PC-3 (cell line): ENCODE measurements at places on chromosomes 4 and X.

- no peaks in the 10 kb centered on the region for H3K27me3 ChIP-seq
- no peak overlapping the region for H3K4me3 ChIP-seq
- no peak for DNase-seq
- no peaks in the 10 kb centered on the region for H3K4me1 ChIP-seq
These were observed 61.3 kb downstream of the CENPC start for GRCh38 chr4:67483868-67484602.

DNA sequence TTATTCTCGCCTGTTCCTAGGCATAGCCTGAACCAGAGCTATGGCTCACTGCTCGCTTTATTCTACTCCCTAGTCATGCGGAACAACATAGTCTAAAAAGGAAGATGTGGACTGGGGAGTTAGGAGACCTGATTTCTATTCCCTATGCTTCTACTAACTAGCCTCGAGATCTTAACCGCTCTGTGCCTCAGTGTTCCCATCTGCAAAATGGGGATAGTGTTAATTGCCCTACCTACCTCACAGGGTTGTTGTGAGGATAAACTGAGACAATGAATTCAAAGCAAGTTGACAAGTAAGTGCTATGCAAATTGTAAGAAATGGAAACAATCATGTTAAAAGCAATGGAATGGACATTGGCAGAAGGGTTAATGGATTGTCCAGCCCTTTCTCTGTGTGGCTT, 102.1 kb downstream of the AKAP4 start:
- no peaks in the 10 kb centered on the region for H3K36me3 ChIP-seq
- no peak for DNase-seq
- H3K4me3 ChIP-seq: no peak overlapping the region
- no peaks in the 10 kb centered on the region for H3K27me3 ChIP-seq
- no peak overlapping the region for H3K27ac ChIP-seq

DNA sequence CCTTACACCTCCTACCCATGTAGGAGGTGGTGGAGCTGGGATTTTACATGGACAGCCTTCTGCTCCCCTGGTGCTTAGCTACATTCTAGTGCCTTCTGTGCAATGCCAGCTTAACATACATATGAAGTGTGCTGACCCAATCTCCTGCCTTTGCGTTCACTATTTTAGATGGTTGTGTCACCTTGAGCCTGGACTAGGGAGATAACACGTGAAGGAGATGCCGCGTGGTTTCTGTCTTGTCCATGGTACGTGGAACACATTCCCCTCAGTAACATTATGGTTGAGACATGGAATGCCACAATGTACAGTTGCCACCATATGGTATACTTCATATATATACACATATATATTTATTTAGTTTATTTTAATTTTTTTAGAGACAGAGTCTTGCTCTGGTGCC, 54.0 kb downstream of the TBL1X start:
- H3K4me3 ChIP-seq: no peak overlapping the region
- no peaks in the 10 kb centered on the region; the same call in 1 of the 2 replicates for H3K36me3 ChIP-seq
- H3K27me3 ChIP-seq: no peaks in the 10 kb centered on the region
- DNase-seq: no peak
- H3K27ac ChIP-seq: no peak overlapping the region
- H3K4me1 ChIP-seq: no peaks in the 10 kb centered on the region

DNA sequence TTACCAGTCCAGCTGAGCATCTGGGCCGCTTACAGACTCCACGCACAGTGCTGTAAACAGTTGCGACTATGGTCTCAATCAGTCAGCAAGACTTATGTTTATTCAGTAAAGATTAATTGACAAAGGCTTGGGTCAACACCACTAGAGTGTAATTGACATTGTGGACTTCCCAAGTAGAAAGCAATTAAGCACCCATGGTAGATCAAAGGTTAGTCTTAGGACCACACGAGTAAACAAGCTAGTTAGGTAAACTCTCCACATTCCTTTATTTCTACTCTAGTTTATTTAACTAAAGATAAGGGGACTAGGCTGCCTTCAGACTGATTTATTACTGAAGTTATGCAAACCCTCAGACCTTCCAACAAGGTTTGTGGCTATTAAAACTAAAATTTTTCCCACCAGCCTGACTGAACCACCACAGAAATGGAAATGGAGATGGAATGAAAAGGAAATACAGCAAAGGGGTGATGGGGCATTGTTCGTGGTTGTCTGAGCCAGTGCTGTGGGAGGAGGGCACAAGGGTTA, 44.2 kb downstream of the MTHFD2L start:
- H3K36me3 ChIP-seq: no peaks in the 10 kb centered on the region
- no peak overlapping the region for H3K4me3 ChIP-seq
- H3K4me1 ChIP-seq: peaks cover 10% of the 10 kb centered on the region
- DNase-seq: no peak
- H3K27me3 ChIP-seq: no peaks in the 10 kb centered on the region

GRCh38 chr4:137621056-137621455, 88.8 kb upstream of the PCDH18 start:
- H3K27me3 ChIP-seq: no peaks in the 10 kb centered on the region
- no peaks in the 10 kb centered on the region for H3K36me3 ChIP-seq

GRCh38 chrX:101417981-101418841, 10.2 kb downstream of the HNRNPH2 start:
- no peaks in the 10 kb centered on the region for H3K36me3 ChIP-seq
- H3K27ac ChIP-seq: no peak overlapping the region
- no peaks in the 10 kb centered on the region for H3K4me1 ChIP-seq

DNA sequence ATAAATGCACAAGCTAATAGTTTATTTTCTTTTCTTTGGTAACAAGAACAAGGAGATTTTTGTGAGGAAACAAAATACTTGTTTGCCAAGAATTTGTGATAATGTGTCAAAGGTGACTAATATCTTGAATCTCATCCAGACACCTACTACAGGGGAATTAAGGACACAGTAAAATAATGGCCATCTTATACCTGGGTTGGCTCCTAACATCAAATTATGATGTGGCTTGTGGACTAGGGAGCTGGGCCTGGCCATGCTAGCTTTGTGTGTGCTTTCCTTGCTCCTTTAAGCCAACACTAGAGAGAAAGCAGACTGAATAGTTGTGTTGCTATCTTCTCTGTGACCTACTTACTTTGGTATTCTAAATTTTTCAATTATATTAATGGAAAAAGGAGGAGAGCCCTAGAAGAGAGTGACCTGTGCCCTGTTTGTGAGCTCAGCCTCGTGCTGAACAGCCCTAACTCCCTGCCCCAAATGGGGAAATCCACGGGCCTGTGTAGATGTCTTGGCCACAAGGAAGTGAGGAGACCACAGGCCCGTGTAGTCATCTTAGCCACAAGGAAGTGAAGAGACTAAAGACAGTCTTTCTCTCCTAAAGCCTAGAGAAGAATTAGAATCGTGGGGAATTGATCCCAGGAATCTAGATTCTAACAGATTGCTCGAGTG, 23.3 kb downstream of the ARHGAP24 start:
- DNase-seq: peak; percentile 73
- H3K27ac ChIP-seq: peak overlapping the region; percentile 78
- peaks cover 40% of the 10 kb centered on the region for H3K4me1 ChIP-seq
- no peaks in the 10 kb centered on the region for H3K27me3 ChIP-seq

DNA sequence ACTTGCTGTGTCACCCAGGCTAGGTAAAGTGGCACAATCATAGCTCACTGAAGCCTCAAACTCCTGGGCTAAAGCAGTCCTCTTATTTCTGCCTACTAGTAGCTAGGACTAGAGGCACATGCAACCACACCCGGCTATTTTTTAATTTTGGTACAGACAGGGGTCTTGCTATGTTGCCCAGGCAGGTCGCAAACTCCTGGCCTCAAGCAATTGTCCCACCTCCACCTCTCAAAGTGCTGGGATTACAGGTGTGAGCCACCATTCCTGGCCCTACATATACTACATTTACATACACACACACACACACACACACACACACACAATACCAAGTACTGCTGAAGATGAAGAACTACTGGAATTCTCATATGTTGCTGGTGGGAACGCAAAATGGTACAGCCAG, 26.9 kb downstream of the SMIM31 start:
- H3K4me1 ChIP-seq: no peaks in the 10 kb centered on the region
- H3K4me3 ChIP-seq: no peak overlapping the region
- no peaks in the 10 kb centered on the region for H3K36me3 ChIP-seq
- no peak for DNase-seq
- H3K27me3 ChIP-seq: no peaks in the 10 kb centered on the region

DNA sequence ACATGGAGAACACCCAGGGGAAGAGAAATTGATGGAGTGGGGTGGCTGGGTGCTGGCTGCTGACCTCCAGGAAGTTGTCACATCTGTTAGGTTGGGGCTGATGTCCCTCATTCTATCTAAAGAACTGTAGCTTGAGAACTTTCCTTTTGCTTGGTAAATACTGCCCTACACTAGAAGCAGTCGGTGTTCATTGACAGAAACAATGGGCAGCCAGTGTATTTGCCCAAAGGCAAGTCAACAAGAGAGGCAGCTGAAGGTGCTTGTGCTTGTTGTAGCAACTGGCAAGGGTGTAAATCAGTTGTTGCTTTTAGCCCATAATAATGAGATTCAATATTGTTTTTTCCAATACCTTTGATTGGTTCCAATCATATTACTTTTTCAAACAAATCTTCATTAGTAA, 956 bp downstream of the TMEM154 start:
- no peak for DNase-seq
- no peaks in the 10 kb centered on the region for H3K27me3 ChIP-seq
- no peak overlapping the region for H3K27ac ChIP-seq
- H3K4me1 ChIP-seq: peaks cover 36% of the 10 kb centered on the region

- no peak overlapping the region for H3K4me3 ChIP-seq
- no peaks in the 10 kb centered on the region for H3K36me3 ChIP-seq
- H3K27me3 ChIP-seq: no peaks in the 10 kb centered on the region
- H3K4me1 ChIP-seq: no peaks in the 10 kb centered on the region
- peak; percentile 10 for DNase-seq
These were observed 152.7 kb downstream of the C4orf33 start for GRCh38 chr4:129248621-129249020.

- 0 out of 2 replicates have a peak, but pooled peaks cover 5% of the 10 kb centered on the region for H3K27me3 ChIP-seq
- no peak overlapping the region for H3K27ac ChIP-seq
- no peak for DNase-seq
- H3K4me1 ChIP-seq: no peaks in the 10 kb centered on the region
These were observed 3.4 kb downstream of the TENM3 start for GRCh38 chr4:182246401-182247205.
